CD4-positive, alpha-beta memory T cell (primary cell): ENCODE measurements at places on chromosomes 2 and 18. TPM values are rescaled to one million over a fixed set of nuclear protein-coding genes. Genes with fewer than 3 reads are reported as not detected.

DNA sequence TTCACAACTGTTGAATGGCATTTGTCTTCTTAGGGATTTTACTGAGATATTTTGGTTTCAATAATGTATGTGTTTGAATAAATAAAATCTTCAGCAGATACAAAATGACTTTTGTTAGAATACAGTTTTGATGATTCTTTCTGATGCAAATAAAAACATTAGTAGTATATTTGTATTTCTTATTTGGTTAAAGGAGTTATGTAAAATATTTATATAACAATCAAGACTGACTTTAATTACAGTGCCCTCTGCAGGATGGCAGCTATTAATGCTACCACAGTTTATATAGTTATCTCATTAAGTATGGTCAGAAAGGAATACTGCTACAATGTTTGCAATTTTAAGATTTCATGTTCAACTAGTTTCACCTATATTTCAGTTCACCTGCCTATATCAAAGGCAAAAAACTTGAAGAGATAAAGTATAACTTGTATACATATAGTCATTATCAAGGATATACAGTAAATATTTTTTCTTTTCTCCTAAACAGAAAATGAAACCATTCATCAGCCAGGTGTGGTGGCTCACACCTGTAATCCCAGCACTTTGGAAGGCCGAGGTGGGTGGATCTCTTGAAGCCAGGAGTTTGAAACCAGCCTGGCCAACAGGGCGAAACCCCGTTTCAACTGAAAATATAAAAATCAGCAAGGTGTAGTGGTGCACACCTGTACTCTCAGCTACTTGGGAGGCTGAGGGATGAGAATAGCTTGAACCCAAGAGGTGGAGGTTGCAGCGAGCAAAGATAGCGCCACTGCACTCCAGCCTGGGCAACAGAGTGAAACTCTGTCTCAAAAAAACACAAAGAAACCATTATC lies 19.8 kb downstream of the ARL5A start:
- DNase-seq = peak; percentile 44
- H3K4me1 ChIP-seq = peaks cover 14% of the 10 kb centered on the region
- no peak overlapping the region for H3K27ac ChIP-seq
- H3K27me3 ChIP-seq = no peaks in the 10 kb centered on the region
- H3K36me3 ChIP-seq = peaks cover 21% of the 10 kb centered on the region

- no peak overlapping the region for H3K4me3 ChIP-seq
- no peaks in the 10 kb centered on the region for H3K27me3 ChIP-seq
- no peaks in the 10 kb centered on the region for H3K4me1 ChIP-seq
- no peak for DNase-seq
- no peak overlapping the region for H3K27ac ChIP-seq
- H3K36me3 ChIP-seq = no peaks in the 10 kb centered on the region
These were observed 202.0 kb upstream of the SLC14A2 start for GRCh38 chr18:45413180-45413836.

- no peak for DNase-seq
- H3K27ac ChIP-seq = no peak overlapping the region
- no peaks in the 10 kb centered on the region for H3K27me3 ChIP-seq
- no peaks in the 10 kb centered on the region for H3K4me1 ChIP-seq
These were observed 79.5 kb downstream of the ARMC9 start for GRCh38 chr2:231277962-231278361.

DNA sequence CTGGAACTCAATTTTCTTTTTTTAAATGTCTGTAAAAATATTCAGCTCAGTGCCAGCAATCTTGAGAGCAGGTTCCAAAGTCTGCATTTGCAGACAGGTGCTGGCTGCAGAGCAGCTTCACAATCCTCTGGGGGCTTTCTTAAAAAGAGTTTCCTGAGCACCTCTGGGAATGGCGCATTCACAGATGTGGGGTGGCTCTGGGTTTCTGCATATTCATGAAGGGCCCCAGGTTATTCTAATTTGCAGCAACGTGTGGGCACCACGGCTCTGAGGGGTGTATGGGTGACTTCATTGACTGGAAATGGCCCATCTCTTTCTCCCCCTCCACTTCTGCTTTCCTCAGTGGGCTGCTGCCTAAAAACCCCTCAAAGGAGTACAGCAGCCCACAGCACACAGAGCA lies 225.0 kb upstream of the APCDD1 start:
- DNase-seq = no peak
- no peaks in the 10 kb centered on the region for H3K4me1 ChIP-seq
- H3K27ac ChIP-seq = no peak overlapping the region

DNA sequence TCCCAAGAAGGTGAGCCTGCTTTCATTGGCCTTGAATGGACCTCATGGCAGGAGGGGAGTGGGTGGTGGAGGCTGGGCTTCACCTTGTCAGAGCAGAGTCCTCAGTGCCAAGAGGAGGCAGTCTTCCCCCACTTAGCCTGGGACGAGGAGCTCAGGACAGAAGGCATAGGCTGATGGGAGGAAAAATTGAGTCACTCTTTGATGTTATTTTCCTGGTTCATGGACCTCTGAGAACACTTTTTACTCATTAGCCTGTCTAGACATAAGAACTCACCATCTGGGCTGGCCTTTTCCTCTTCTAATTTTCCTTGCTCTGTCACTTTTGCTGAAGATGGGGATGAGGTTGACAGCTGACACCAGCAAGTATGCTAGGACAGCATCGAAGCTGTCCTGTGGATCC lies 225.7 kb upstream of the TNP1 start:
- H3K4me1 ChIP-seq = no peaks in the 10 kb centered on the region
- H3K27me3 ChIP-seq = no peaks in the 10 kb centered on the region
- no peak overlapping the region for H3K4me3 ChIP-seq
- H3K36me3 ChIP-seq = no peaks in the 10 kb centered on the region
- no peak overlapping the region for H3K27ac ChIP-seq

DNA sequence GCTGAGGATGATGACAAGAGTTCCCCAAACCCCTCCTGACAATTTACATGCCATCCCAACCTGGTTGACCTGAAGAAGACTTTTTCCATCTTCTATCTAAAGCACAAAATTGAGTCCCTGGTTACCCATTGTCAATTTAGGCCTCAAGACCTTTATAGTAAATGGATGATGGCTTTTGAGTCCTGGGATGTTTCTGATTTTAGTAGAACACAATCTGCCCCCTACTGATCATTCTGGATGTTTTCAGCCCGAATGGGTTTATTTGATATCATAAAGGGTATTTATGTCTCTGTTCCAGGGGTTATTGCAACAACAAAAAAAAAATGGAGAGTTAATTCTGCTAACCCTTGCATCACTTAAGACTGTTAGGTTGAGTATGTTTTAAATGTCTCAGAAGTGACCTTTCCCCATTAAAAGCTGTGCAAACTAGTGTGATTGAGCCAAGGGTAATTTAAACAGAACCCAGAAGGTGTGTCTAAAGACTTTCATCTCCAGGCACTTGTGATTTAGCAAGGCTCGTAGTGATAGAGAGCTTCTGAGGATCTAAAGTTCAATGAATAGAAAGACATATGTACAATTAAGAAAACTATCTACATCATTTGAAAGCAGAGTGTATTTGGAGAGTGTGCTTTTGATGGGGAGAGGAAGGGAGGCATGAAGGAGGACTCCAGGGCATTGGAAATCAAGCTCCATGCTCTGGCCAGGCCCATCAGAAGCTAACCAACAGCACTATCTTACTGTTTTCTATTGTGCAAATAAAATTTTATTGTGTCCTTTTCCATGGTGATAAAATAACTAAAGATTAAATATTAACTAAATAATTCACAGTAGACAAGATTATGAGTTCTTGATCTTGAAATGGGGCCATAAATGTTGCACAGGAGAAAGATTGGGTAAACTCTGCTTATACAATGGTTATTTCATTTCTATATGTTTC lies 96.6 kb upstream of the NOSTRIN start:
- DNase-seq = peak; percentile 10
- H3K27me3 ChIP-seq = no peaks in the 10 kb centered on the region
- H3K27ac ChIP-seq = no peak overlapping the region
- no peak overlapping the region for H3K4me3 ChIP-seq
- no peaks in the 10 kb centered on the region for H3K36me3 ChIP-seq

- H3K27me3 ChIP-seq = no peaks in the 10 kb centered on the region
- no peaks in the 10 kb centered on the region for H3K36me3 ChIP-seq
- DNase-seq = no peak
- H3K4me1 ChIP-seq = no peaks in the 10 kb centered on the region
These were observed 79.7 kb downstream of the ZDBF2 start for GRCh38 chr2:206354129-206354528.

- H3K27me3 ChIP-seq = no peaks in the 10 kb centered on the region
- peaks cover 4% of the 10 kb centered on the region for H3K4me1 ChIP-seq
- H3K27ac ChIP-seq = no peak overlapping the region
- no peak for DNase-seq
- no peak overlapping the region for H3K4me3 ChIP-seq
These were observed 17.0 kb downstream of the TNFAIP6 start for GRCh38 chr2:151374436-151374835.

- H3K27ac ChIP-seq = no peak overlapping the region
- no peak for DNase-seq
- H3K36me3 ChIP-seq = no peaks in the 10 kb centered on the region
- H3K27me3 ChIP-seq = no peaks in the 10 kb centered on the region
These were observed 95.7 kb downstream of the ASXL3 start for GRCh38 chr18:33673689-33674088.

DNA sequence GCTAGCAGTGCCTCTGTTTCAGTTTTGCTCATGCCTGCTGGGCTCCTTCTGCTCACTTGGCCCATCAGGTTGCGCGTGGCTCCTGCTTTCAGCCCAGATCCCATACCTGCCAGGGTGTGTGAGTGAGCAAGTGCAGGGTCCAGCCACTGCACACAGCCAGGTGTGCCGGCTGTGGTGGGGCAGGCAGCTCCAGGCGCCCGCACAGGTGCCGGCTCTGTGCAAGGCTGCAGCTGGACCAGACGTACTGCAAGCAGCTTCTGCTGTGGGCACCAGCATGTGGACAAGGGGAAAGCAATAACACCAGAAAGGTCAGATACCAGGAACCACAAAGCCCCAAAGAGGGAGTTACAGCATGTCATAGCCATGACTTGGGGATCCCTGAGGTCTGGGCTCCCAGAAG lies 5.6 kb upstream of the PCARE start:
- no peaks in the 10 kb centered on the region for H3K27me3 ChIP-seq
- no peak overlapping the region for H3K4me3 ChIP-seq
- H3K4me1 ChIP-seq = no peaks in the 10 kb centered on the region
- H3K36me3 ChIP-seq = no peaks in the 10 kb centered on the region
- no peak for DNase-seq

GRCh38 chr18:63073481-63073880 lies 246.1 kb downstream of the BCL2 start:
- H3K4me1 ChIP-seq = no peaks in the 10 kb centered on the region
- no peaks in the 10 kb centered on the region for H3K36me3 ChIP-seq
- H3K27ac ChIP-seq = no peak overlapping the region
- DNase-seq = no peak

DNA sequence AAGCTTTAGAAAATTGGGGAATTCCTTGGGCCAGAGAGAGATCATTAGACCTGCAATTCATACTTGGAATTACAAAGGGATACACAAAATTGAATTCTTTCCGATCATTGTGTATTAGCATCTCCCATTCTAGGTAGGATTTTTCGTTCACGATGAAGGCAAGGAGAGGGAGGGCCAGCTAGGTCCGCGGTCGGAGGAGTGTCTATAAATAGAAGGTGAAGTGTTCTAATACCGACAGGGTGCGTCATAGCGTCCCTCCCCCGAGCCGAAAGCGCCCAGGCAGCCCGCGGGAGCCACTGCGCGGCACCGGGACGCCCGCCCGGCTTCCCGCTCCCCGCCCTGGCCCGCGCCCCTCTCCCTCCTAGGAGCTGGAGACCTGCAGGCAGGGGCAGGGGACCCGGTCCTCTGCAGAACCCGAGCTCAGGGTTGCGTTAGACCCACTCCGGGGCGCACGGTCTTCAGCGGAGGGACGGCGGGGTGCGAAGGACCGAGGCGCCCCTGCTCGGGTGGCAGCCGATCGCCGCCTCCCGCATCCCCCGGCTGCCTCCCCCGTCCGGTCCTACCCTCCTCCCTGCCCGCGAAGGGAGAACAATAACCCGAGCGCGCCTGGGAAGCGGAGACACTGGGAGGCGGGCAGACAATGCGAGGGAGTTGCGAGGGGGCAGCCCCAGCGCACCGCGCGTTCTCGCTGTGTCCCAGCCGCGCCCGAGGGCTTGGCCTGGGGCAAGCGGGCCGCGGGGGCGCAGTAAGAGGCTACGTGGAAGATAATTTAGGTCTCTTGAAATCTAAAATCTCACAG lies 114.2 kb upstream of the SERTAD2 start:
- H3K27me3 ChIP-seq = no peaks in the 10 kb centered on the region
- peaks cover 14% of the 10 kb centered on the region for H3K4me1 ChIP-seq
- DNase-seq = peak; percentile 70
- no peaks in the 10 kb centered on the region for H3K36me3 ChIP-seq

Gene CRYGD
- polyA plus RNA-seq = not detected

Gene TMEM247
- not detected for polyA plus RNA-seq

Gene SIX3
- polyA plus RNA-seq = not detected

Gene TXNDC9
- 63.0 TPM for polyA plus RNA-seq

Gene FSIP2
- polyA plus RNA-seq = not detected
